ENCODE measurements at places on chromosomes 16 and 17.

GRCh38 chr17:40470932-40471828 is 27.9 kb downstream of the IGFBP4 start:
- no peak for DNase-seq

DNA sequence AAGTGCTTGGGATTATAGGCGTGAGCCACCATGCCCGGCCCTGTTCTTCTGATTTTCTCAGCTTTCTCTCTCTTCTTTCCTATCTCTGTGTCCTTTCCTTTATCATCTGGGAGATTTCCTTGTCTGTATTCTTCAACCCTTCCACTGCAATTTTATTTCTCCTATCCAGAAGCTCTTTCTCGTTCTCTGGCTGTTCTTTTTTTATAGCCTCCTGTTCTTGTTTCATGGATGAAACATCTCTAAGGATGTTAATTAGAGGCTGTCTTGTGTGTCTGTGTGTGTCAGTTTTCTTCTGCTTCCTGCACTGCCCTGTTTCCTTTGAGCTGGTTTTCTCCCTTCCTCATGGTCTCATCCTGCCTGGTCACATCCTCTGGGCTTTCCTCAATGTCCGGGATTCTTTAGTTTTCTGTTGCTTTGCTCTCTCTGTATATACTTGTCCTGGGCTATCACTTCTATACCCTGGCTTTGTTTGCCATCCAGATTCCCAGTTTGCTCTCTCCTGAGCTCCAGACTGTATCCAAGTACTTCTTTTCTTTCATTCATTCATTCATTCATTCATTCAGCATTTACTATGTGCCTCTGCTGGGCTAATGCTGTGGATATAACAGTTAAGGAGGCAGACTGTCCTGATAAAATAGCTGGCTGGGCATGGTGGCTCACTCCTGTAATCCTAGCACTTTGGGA is 2.5 kb downstream of the LAT start:
- DNase-seq, result no peak

DNA sequence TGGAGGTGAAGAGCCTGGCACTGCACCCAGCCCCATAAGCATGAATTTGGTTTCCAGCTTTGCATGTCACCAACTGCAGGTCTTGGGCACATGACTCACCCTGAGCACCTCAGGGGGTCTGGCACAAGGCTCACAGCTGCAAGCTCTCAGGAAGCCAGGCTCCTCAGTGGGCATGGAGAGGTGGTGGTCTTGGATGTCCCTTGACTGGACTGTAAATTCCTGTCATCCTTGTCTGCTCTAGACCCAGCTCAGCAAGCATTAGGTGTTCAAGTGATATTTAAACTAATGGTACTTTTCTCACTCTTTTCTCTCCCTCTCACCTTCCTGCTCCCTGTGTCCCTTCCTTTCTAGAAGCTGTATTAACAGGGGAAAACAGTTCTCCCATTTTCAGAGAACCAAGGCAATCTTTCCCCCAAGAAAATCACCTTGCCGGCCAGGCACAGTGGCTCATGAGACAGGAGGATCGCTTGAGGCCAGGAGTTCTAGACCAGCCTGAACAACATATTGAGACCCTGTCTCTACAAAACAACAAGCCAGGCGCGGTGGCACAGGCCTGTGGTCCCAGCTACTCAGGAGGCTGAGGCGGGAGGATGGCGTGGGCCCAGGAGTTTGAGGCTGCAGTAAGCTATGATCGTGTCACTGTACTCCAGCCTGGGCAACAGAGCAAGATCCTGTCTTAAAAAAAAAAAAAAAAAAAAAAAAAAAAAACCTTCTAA is 5.1 kb upstream of the KIFC3 start:
- DNase-seq, result no peak

GRCh38 chr17:18117982-18118975 is 9.7 kb downstream of the MYO15A start:
- no peak for DNase-seq

- no peak for DNase-seq
These were observed 34.8 kb downstream of the CBFA2T3 start for GRCh38 chr16:88941913-88942909.

DNA sequence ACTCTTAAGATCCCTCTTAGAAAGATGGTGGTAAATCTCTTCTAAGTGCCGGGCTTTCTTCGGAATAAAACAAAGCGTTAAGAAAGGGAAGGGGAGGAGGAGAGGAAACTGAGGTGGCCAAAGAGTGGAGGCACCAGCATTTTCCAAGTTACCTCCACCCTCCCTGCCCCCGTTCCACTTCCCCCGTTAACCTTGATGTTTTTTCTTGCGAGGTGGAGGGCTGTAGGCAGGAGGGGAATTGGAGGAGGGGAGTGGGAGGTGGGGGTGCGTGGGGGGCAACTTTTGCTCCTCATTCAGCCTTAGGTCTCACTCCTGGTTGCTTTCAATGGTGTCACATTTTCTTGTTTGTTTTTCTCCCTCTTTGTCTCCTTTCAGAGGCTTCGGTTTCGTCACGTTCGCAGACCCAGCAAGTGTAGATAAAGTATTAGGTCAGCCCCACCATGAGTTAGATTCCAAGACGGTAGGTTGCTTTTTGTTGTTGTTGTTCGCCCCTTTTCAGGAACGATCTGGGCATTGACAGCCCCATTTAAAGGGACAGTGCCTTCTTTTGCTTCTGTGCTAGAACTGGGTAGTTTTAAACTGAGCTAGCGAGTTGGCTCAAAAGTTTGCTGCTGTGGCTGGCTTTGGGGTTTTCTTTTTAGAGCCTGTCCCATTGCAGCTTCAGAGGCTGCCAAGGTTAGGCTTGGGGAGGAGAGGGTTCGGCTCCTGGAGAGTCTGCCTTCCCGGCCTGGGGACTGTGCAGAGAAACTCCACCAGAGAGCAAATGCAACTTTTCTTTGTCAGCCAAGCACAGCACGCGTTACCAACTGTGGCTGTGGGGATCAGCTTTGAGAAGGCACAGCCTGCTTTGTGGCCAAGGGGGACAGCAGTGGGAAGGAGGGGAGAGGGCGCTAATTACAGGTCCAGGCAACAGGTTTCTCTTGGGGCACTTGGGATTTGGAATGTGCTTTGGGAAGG is 1.9 kb downstream of the MSI2 start:
- no peak for DNase-seq

Data from NCI-H2227 treated with DMSO at 0.1 percent for 48 hours (cell line).